ENCODE measurements at places on chromosomes 4 and X.

- DNase-seq = no peak
Observed at GRCh38 chr4:109877400-109877799, 29.5 kb downstream of the LRIT3 start.

- peak; percentile 30 for DNase-seq
Observed at GRCh38 chr4:61543976-61544375, 343.9 kb downstream of the ADGRL3 start.

DNA sequence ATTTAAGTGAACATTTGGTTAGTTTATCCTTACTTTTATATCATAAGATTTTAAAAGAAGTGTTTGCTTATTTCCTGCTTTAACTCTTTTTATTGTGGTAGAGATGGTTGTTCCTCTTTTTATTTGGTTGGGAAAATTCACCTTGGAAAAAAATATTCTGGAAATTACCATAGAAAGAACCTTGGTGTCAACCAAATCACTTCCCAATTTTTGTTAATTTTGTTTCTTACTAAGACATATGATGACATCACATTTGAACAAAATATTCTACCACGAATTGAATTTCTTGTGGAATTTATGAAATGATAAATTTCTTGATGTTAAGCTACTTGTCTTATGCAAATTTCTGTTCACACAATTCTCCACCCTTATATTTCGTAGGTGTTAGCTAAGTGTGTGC lies 33.7 kb downstream of the LAMTOR3 start:
- DNase-seq = no peak

- DNase-seq = no peak
Observed at GRCh38 chr4:112377171-112377570, 80.0 kb downstream of the ALPK1 start.

DNA sequence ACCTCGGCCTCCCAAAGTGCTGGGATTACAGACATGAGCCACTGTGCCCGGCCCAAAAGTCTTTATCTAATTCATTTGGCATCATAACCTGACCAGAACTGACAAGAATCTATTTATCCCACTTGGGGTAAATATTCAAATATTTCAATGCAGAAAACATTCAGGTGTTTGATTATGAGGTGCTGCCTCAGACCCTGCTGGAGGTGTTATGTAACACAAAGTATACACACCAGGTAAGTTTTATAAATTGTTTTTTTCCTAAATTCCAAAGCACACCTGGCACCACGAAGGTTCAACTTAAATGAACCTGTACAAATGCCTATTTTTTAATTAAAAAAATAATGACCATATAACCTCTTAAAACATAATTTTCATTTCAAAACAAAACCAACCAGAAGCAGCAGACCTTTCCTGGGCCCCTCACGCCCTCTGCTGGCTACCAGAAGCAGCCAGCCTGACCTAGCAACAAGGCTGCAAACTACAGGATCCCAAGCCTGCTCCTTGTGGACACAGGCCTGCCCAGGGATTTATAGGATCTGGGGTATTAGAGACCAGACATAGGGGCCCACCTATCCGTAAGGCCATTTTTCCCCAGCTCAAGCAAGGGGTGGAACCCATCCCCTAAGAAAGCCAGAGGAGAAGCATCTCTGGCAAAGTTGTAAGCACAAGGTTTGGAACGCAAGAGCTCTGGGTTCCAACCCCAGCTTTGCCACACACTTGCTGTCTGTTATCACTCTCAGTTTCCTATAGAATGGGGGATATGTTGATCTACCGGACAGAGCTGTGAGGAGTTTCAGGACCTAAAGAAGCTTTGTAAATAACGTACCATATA lies 11.7 kb downstream of the OTUD5 start:
- peak; percentile 66 for DNase-seq

- DNase-seq = no peak
Observed at GRCh38 chr4:186826846-186827533, 103.3 kb upstream of the FAT1 start.

Data from choroid plexus epithelial cell (primary cell).